Immature natural killer cell (primary cell): ENCODE measurements at places on chromosomes 12 and 14.

DNA sequence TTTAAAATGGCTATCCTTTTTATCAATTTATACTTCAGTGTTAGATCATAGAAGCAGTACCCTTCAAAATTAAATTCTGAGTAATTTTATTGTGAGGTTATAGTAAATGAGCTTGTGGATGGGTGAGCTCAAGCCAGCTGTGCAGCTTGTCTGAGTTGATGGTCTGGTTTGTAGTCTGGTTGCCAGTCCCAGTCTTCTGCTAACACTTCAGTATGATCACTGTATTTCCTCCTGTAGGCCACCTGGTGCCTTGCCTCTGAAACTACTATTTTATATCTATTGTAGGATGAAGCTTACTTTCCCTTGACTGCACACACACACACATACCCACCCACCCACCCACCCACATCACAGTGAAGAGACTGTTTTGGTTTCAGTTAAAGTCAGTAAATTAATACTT lies 496.4 kb downstream of the PCNX1 start:
- DNase-seq: peak; percentile 27

GRCh38 chr12:57853864-57854556 lies 7.5 kb upstream of the CTDSP2 start:
- DNase-seq: no peak

- peak; percentile 50 for DNase-seq
These were observed 55.2 kb downstream of the FOS start for GRCh38 chr14:75333606-75334548.

DNA sequence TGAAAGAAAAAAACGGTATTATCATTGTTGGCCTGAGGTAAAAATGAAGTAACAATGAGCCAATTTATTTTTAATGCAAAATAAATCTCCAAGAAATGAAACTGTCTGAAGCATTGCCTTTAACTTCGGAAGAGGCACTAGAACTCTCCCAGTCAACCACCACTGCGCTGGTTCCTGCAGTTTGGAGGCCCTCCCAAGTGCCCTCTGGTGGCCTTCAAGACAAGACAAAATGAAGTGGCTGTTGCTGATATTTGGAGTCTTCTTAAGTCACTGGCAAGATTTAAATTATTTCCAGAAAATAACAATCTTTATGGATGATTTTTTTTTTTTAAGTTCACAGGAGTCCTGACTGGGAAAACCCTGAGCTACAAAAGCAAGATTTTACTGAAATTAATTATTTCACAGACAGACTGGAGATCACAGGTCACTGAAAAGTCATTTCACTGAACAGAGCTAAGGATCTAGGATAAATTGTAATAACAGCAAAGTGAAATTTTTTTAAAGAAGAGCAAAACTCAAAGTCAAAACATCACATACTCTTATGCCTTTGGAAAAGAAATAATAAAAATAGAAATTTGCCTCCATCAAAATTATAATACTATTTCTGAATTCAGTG lies 58.2 kb downstream of the DICER1 start:
- DNase-seq: peak; percentile 48

GRCh38 chr14:51726166-51726899 lies 74.6 kb downstream of the FRMD6 start:
- no peak for DNase-seq

DNA sequence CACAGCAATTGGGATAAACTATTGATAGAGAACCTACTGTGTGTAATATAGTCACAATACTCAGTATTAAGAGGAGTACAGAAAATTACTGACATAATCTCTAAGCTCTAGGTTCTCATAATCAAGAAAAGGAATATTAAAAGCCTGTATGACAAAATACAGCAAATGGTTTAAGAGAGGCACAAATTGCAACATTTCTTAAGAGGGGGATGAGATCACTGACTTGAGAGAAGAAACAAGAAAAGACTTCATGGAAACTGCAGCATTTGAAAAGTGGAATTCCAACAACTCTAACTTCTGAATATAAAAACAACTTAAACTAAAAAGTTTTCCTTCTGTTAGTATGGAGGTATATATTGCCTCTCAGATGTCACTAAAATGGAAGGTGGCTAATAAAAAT lies 89.7 kb downstream of the NUMB start:
- no peak for DNase-seq
